ENCODE measurements at places on chromosomes 11 and 22.

GRCh38 chr22:23205339-23206049 lies 25.2 kb downstream of the BCR start:
- no peak for DNase-seq

GRCh38 chr11:98772893-98773292 lies 247.9 kb upstream of the CNTN5 start:
- DNase-seq = no peak

- DNase-seq = no peak
These were observed 3.9 kb upstream of the AKIP1 start for GRCh38 chr11:8907116-8907515.

DNA sequence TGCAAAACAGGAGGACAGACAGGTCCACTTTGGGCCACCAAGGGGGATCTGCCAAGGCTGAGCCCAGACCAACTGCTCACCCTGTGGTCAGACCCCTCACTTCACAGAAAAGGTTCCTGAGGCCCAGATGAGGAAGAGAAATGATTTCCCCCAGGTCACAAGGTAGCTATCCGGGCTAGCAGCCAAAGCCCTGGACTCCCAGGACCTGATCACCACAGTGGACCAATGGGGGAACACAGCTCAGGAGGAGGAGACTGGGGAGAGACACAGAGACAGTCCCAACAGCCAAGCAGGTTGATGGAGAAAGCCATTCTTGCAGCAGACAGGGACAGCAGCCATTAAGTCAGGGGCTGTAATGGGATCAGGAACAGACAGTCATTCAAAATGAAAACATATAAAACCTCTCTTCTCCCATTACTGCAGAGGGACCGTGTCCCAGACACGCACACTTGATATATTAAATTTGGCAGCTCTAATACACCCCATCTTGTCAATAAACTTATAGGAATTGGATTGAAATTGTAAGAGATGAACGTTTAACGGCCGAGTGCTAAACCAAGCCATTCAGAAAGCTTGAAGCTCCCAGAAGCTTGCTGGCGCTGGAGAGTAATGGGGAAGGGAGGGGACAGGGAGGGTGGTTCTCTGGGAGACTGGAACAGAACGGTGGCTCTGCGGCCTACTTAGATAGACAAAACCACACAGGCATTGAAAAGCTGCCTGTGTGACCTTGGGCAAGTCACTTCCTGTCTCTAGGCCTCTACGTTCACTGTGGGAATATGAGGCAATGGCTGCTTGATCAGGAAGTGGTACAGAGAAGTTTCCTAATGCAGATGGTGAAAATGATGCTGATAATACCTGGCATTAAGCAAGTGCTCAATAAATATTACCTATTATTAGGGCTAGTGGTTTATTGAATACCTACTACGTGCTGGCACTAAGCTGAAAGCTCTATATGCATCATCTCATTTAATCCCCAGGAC lies 16.0 kb downstream of the ZMAT5 start:
- no peak for DNase-seq

DNA sequence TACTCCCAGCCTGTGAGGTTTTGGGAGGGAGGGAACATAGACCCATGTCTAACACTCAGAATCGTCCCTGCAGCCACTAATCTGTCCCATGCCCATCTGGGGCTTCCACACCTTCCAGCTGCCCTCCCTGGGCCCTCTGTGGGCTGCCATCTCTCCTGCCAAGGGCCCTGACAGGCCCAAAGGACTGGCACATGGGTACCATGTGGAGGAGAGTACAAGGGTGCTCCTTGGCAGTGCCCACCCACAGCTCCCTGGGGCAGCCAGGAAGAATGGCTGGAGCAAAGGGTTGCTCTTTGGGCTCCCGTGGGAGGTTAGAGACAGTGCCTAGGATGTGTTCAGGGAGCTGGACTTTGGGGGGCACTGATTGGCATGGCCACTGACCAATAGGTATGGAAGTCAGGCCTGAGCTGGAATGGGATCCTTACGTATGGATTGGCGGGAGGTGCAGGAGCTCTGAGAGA lies 56.8 kb downstream of the CD82 start:
- DNase-seq = no peak

GRCh38 chr22:24465975-24466374 lies 29.2 kb upstream of the UPB1 start:
- DNase-seq = no peak

DNA sequence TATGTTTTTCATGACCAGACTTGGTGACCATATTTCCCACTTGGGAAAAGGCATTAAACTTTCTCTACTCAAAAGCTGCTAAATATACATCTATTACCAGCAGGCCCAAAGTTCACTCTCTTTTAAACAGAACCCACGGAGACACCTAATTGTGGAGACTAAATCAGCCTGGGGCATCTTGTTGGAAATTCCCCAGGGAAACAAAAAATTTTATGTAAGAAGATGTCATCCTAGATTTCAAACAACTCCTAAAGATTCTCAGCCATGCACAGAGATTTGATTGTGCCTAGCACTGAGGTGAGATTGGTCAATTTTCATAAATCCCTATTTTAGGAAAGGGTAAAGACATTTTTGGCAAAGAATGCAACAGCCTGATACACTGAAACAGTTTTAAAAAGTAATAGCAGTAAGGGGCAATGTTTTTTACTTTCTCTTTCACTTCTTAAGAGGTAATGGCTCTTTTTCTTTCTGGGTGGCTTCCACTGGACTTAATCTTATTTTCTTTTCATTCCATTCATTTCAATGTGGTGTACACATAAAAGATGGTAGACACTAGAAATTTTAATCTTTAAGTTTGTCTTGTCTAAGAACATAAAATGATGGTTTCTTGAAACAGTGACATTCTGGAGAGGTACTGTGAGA lies 9.6 kb downstream of the OR52N2 start:
- no peak for DNase-seq

DNA sequence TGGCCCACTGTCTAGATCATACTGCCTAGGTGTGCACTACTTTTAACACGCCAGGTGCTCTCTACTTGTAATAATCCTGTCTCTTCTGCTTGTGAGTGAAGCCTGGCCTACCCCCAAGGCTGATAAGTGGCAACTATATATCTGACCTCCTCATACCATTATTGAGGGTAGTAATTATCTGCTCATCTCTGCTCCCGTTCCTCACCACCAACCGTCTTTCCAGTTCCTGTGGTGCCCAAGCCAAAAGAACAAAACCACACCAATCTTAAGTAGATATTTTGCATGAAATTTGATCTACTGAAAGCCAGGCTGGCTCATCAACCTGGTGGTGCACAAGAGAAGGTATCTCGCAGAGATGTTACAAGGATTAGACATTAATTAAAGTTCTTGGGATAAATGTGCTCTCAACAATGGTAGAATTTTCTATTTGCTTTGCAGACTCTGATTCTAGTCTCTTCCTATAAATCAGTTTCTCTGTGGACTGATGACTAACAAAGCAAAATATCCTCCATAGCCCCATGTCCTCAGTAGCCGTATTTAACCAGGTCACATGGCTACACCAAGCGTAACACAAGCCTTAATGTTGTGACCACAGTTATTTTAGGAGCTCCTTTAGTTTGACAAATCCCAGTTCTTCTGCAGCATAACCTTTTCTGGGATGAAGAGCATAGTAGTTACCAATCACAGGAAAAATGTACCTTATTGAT lies 267.2 kb downstream of the NTM start:
- DNase-seq = no peak

GRCh38 chr22:29124777-29125442 lies 52.1 kb downstream of the KREMEN1 start:
- no peak for DNase-seq

DNA sequence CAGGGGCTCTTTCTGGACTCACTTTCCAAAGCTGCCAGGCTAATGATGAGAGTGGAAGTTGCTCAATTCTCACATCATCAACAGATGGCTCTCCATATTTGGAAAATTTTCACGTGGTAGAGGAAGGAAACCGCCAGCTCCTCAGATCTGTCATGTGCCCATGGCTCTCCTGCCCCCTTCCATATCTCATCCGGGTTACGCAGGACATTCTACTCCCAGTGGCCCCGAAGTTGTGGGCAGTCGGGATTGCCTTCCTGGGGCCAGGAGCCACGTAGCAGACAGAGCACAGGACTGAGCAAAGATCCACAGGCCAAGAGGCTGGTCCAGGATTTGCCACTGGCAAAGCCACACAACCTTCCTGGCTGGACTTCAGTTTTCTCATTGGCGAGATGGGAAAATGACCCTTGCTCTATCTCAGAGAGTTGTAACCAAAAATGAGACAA lies 38.8 kb downstream of the RPUSD4 start:
- no peak for DNase-seq

DNA sequence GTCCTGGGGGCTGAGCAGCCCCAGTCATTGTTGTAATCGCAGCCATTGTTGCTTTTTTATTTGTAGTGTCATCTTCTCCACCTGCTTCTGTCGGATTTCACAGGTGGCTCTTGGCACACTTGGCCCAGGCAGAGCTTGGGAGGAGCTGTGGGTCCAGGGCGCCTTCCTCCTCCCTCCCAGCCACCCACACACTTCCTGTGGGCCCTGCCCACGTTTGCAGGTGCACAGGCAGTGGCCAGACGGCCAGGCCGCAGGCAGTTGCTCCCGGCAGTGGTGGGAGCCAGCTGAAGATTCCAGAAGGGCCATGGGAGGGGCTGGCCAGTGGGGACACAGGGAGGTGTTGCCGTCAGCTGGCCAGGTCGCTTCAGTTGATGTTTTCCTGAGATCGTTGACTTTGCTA lies 1191.9 kb downstream of the BRD1 start:
- no peak for DNase-seq

DNA sequence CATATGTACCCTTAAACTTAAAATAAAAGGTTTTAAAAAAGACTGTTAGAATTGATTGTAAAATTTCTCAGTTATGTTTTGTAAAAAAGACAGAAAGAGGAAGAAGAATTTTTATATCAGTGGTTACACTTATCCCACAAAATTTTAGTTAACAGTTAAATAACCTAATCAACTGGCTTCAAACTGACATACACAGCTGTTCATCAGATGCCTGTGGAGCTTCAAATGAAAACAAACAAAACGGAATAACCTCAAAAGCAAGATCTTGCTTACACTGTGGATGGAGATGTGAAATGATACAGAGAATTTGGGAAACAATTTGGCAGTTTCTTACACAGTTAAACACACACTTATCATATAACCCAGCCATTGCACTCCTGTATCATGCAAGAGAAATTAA lies 521.0 kb downstream of the ETS1 start:
- no peak for DNase-seq

GRCh38 chr11:17351510-17352176 lies at the start of gene NCR3LG1:
Gene NCR3LG1 (plus strand): TSS chr11:17351800. CDS start chr11:17351970, 170 bp downstream.
- DNase-seq = no peak

DNA sequence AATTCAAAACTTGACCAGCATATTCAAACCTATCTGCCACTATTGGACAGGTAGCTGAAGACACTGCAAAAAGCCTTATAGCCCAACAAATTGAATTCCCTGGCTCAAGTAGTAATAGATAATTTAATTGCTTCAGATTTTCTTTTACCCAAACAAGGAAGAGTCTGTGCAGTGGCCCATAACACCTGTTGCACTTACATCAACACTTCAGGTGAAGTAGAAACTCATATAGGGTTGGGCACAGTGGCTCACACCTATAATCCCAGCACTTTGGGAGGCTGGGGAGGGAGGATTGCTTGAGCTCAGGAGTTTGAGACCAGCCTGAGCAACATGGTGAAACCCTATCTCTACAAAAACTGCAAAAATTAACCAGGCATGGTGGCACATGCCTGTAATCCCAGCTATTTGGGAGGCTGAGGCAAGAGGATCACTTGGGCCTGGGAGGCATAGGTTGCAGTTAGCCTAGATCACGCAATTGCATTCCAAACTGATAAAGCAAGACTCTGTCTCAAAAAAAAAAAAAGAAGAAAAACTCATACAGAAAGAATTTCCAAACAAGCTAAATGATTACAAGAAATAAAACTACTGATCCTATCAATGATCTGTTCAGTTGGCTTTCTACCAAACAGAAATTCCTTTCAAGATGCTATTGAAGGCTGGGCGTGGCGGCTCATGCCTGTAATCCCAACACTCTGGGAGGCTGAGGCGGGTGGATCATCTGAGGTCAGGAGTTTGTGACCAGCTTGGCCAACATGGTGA lies 9.5 kb downstream of the FOLR3 start:
- no peak for DNase-seq

- no peak for DNase-seq
These were observed 31.8 kb downstream of the SCN4B start for GRCh38 chr11:118120793-118121192.

DNA sequence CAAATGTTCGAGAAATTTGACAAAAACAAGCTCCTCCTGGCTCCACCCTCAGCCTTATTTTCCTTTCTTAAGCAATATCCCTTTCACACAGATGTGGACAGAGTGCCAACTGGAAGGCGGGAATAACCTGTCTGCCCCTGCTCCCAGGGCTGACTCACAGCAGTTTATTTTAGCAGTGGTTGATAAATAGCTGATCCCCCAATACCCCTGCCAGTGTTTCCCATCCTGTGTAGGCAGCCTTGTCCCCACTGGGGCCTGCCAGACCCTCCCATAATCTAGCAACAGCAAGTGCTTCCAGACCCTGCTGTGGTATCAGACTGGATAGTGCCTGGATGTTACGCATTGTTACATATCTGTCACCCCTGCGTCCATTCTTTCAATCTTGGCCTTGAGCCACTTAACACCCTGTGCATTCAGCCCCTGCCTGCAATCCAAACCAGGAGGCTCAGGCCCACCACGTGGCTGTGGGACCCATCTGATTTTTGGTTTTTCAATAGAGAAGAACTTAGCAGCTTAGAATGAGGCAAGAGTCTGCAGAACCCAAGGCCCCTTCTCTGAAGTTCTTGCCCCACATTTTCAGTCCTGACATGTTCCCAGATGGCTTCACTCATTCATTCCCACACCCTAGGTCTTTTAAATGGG lies 53.7 kb downstream of the PARVA start:
- DNase-seq = no peak

- no peak for DNase-seq
These were observed 189.0 kb downstream of the DDX10 start for GRCh38 chr11:108853864-108854263.

DNA sequence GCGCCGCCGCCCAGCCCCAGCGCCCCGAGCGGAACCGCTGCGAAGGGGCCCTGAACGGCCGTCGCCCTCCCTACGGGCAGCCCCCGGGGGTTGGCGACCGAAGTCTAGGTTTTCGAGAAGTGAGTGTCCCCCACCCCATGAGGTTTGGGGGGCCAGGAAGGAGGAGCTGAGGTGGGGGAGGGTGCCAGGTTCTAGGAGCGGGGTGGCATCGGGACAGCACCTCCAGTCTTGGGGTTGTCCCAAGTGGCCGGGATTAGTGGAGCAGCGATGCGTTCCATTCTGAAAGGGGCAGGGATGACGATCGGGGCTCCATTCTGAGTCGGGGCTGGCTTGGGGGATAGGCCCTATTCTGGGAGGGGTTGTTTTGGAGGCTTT lies 408 bp downstream of the PPP2R5B start:
- no peak for DNase-seq

GRCh38 chr11:12706545-12707499 lies 32.6 kb downstream of the TEAD1 start:
- DNase-seq = no peak

DNA sequence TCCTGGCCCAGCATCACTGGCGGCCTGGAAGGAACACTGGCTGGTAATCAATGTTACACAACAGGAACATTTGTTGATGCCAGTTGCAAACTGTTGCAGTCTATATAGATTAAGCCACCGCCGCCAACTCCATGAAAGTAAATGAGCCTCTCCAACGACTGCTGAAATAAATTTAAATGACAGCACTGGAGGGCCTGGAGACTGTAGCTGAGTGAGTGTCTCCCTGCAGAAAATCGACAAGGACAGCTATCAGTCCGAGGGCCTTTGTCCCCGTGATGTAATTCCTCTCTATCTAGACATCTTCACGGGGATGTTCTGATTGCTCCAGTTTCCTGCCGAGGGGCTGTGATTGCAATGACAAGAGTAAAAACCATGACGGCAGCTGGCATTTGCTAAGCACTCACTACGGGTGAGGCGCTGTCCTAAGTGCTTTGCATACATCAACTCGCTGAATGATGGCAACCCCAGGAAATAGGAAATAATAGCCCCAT lies 120.4 kb downstream of the SEZ6L start:
- no peak for DNase-seq

Data from amygdala (tissue), 56 donors.